ENCODE measurements at places on chromosomes 2 and 18. TPM values are rescaled to one million over a fixed set of nuclear protein-coding genes. Genes with fewer than 3 reads are reported as not detected.

The OR6B2 gene
- total RNA-seq: not detected

The ACMSD gene
- not detected for total RNA-seq

The EN1 gene
- 1.2 TPM for total RNA-seq

The SERPINB3 gene
- not detected for total RNA-seq

The ZNF385B gene
- not detected for total RNA-seq

The CRYBA2 gene
- not detected for total RNA-seq

The EFHD1 gene
- total RNA-seq: 1.8 TPM

The PAX8 gene
- total RNA-seq: 1.5 TPM

The TMBIM1 gene
- 114 TPM for total RNA-seq

The ECEL1 gene
- total RNA-seq: 0.20 TPM

The MC2R gene
- not detected for total RNA-seq

The GIGYF2 gene
- 28.7 TPM for total RNA-seq

The FBXO48 gene
- 0.45 TPM for total RNA-seq

The ACTG2 gene
- total RNA-seq: not detected

The SIX2 gene
- total RNA-seq: 0.72 TPM

The ATF2 gene
- total RNA-seq: 20.8 TPM

The TRIP12 gene
- total RNA-seq: 78.4 TPM

The ZNF514 gene
- total RNA-seq: 5.3 TPM

The NEMP2 gene
- total RNA-seq: 6.4 TPM

The RPRD1A gene
- 15.4 TPM for total RNA-seq

The ACADL gene
- not detected for total RNA-seq

The REG3G gene
- total RNA-seq: not detected

The CDH2 gene
- 38.1 TPM for total RNA-seq

The RNF125 gene
- total RNA-seq: 0.18 TPM

The IL37 gene
- not detected for total RNA-seq

The NEDD4L gene
- 33.6 TPM for total RNA-seq

The UGT1A6 gene
- total RNA-seq: 1.6 TPM

The PLCL1 gene
- not detected for total RNA-seq

The CFLAR gene
- 87.2 TPM for total RNA-seq

The SERPINB12 gene
- total RNA-seq: not detected

The OBSL1 gene
- total RNA-seq: 26.1 TPM

Measured in A549 treated with ZK216348 at 1 μM for 4 hours (cell line).